ENCODE measurements at places on chromosomes 5 and 9. TPM values are rescaled to one million over a fixed set of nuclear protein-coding genes. Genes with fewer than 3 reads are reported as not detected.
A peak's percentile ranks its signal among the peaks of the same experiment; 100 is the strongest.

- no peaks in the 10 kb centered on the region for H3K36me3 ChIP-seq
- no peak within 1 kb of the TSS for H3K27ac ChIP-seq
- no peak within 1 kb of the TSS for H3K4me3 ChIP-seq
- H3K27me3 ChIP-seq: no peaks in the 10 kb centered on the region
These were observed at the start of gene PCDHA6 for GRCh38 chr5:140827704-140828361. Gene PCDHA6, plus strand, starts transcription at chr5:140827960. Its CDS starts 132 bp downstream, at chr5:140828092.

- peak overlapping the region; percentile 71 for H3K27ac ChIP-seq
- no peaks in the 10 kb centered on the region for H3K36me3 ChIP-seq
- H3K4me1 ChIP-seq: peaks cover 14% of the 10 kb centered on the region
- H3K4me3 ChIP-seq: peak overlapping the region; percentile 38
- no peaks in the 10 kb centered on the region for H3K27me3 ChIP-seq
- DNase-seq: peak; percentile 85
These were observed 103.6 kb upstream of the CHD1 start for GRCh38 chr5:99032234-99033013.

DNA sequence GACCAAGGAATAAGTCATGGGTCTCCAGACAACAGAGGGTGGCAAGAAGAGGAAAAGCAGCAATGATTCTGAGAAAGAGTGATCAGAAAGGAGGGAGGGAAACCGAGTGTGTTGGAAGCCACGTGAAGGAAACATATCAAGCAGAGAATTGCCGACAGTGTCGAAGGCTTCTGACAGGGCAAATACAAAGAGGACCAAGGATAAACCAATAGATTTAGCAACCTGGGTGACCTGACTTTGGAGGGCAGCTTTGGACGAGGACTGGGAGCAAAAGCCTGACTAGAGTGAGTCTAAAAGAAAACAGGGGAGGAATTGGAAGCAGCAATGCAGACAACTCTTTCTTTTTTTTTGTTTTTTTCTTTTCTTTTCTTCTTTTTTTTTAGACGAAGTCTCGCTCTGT lies 83.8 kb downstream of the WWC1 start:
- H3K27me3 ChIP-seq: no peaks in the 10 kb centered on the region
- H3K4me1 ChIP-seq: no peaks in the 10 kb centered on the region
- no peak overlapping the region for H3K27ac ChIP-seq

- no peak for DNase-seq
- no peaks in the 10 kb centered on the region for H3K36me3 ChIP-seq
- no peaks in the 10 kb centered on the region for H3K27me3 ChIP-seq
- H3K4me1 ChIP-seq: no peaks in the 10 kb centered on the region
- H3K27ac ChIP-seq: no peak overlapping the region
These were observed 42.7 kb downstream of the NSD1 start for GRCh38 chr5:177176175-177176711.

DNA sequence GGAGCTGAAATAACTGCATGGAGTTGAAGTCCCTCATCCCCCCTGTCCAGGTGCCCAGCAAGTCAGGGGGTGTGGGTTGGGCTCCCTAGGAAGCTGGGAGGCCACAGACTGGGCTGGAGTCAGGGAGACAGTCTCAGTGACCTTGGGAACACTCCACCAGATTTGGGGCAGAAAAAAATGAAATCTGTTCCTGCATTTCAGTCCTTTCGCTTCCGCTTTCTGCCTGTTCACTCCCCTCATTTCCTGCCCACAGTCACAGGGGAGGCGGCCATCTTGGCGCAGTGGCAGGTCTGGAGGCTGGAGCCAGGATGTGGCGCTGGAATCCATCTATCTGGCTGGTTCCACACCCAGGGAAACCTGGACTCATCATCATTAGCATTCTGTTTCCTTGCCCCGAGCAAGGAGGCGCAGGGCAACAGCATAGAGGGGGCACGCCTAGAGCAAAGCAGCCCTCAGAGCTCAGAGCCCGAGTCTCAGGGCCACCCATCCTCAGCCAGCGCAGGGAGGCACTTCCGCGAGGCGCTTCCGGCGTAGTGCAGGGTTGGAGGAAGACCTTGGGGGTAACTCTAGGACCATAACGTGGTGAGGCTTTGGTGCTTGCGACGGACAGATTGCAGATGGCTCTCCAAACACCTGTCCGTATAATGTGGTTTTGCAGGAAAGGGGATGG lies 86.2 kb upstream of the HSPA9 start:
- no peak overlapping the region for H3K4me3 ChIP-seq
- no peaks in the 10 kb centered on the region for H3K27me3 ChIP-seq
- H3K4me1 ChIP-seq: no peaks in the 10 kb centered on the region
- no peak overlapping the region for H3K27ac ChIP-seq
- no peaks in the 10 kb centered on the region for H3K36me3 ChIP-seq

DNA sequence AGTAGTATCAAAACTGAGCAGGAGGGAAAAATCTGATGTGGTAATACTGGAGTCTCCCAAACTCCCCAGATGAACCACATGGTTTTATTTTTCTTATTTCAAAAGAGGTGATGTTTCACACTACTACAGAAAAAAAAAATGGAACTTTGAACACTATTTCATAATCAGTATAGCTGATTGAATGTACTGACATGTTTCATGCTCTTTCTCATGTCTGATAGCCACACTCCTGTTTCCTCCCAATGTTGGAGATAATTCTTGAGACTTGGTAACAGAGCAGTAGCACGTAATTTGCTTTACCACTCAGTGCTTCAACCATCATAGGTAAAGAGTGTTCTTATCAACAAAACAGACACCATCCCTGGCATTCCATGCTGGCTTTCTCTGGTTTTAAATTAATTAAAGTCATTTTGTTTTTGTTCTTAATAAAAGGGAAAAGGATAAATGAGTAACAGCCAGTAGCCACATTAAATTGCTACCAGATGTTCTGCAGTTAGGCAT lies 85.2 kb downstream of the MUSK start:
- no peaks in the 10 kb centered on the region for H3K4me1 ChIP-seq
- H3K4me3 ChIP-seq: no peak overlapping the region
- no peaks in the 10 kb centered on the region for H3K27me3 ChIP-seq

DNA sequence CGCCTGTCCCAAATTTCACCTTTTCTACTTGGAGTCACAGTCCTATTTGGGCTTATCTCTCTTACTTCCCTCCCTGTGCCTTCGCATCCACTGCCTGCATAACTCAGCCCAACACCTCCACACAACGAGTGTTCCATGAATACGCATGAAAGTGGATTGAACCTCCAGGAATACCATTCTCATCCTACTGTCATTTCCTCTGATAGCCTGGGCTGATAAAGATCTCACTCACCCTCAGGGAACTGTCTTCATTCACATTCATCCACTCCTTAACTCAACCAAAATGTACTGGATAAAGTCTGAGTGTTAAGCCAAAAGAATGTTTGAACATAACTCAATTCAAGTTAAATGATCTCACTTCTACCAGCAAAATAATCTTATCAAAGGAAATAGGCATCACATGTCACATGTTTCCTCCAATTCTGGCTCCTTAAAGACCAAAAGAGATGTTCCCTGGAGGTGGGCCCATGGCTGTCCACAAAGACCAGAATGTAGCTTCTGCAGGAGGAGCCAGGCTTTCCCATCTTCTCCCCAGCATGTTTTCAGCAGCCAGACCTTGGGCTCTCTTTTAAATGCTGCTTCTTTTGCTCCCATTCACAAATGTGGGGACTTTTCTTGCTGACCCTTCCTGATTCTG lies 28.4 kb upstream of the TRIO start:
- no peak for DNase-seq
- no peak overlapping the region for H3K27ac ChIP-seq
- no peak overlapping the region for H3K4me3 ChIP-seq
- no peaks in the 10 kb centered on the region for H3K27me3 ChIP-seq
- H3K36me3 ChIP-seq: no peaks in the 10 kb centered on the region
- no peaks in the 10 kb centered on the region for H3K4me1 ChIP-seq

- no peaks in the 10 kb centered on the region for H3K27me3 ChIP-seq
- no peak overlapping the region for H3K27ac ChIP-seq
- H3K4me1 ChIP-seq: peaks cover 3% of the 10 kb centered on the region
- DNase-seq: no peak
- H3K36me3 ChIP-seq: no peaks in the 10 kb centered on the region
- H3K4me3 ChIP-seq: no peak overlapping the region
These were observed 23.2 kb downstream of the PRUNE2 start for GRCh38 chr9:76882686-76883085.

DNA sequence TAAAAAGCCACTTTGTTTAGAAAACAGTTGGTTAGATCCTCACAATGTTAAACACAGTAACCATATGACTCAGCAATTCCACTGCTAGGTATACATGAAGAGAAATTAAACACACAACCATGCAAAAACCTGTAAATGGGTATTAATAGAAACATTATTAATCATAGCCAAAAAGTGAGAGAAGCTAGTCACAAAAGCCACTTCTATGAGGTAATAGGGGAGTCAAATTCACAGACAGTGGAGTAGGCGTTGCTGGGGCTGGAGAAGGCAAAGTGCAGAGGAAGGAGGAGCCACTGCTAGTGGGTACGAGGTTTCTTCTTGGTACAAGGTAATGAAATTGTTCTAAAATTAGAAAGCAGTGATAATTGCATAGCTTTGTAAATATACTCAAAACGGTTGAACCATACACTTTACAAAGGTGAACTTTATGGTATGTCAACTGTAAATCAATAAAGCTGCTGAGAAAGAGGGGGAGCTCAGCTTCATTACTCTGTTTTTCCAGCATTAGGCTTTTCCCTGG lies 364.4 kb downstream of the GADD45G start:
- H3K36me3 ChIP-seq: no peaks in the 10 kb centered on the region
- peaks cover 6% of the 10 kb centered on the region for H3K4me1 ChIP-seq
- H3K4me3 ChIP-seq: no peak overlapping the region
- H3K27ac ChIP-seq: no peak overlapping the region

DNA sequence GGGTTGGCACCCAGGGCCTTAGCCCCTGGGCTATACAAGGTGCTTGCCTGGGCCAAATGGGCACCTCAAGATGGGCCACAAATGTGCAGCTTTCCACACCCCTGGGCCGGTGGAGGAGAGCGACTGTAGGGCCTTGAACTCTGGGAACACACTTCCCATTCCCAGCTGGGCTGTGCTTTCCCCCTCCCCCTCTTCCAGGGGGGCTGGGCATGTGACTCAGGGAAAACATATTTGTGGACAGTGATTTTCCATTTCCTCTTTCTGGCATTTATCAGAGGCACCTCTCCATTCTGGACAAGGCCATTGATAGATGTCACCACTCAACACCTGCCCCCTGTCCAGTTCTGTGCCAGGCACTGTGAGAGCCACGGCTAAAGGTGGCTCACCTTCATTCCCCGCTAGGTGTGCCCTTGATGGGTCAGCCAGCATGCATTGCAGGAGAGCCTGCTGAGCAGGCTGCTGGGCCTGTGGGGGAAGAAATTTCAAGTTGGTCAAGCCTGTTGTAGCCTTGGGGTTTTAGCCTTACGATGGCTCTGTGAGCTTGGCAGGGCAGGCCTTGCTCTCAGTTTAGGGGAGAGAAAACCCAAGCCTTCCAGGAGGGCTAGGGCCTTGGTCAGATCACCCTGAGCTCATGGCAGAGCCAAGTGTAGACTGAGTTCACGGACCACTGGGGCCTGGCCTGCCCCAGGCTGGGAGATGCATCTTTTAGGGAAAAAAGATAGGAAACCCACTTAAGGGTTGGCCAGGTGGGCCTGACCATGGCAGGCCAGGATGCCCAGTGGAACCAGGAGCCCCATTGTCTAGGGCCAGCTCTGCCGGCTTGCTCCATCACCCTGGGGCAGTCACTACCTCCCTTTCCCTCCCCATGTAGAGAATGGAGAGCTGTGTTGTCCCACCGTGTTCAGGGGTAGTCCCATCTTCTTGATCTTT lies 113.9 kb downstream of the DAB2IP start:
- DNase-seq: no peak
- no peak overlapping the region for H3K4me3 ChIP-seq
- no peaks in the 10 kb centered on the region for H3K4me1 ChIP-seq
- no peaks in the 10 kb centered on the region for H3K36me3 ChIP-seq

Gene SH2D3C
- total RNA-seq: 1.4 TPM

Gene URM1
- total RNA-seq: 46.9 TPM

Gene STK32A
- 0.27 TPM for total RNA-seq
